NCI-H2171 (cell line): ENCODE measurements at places on chromosomes 7 and 10.
A peak's percentile ranks its signal among the peaks of the same experiment; 100 is the strongest.

GRCh38 chr10:128068398-128069285 is 57.6 kb downstream of the MKI67 start:
- DNase-seq, result no peak

- DNase-seq, result no peak
Observed at GRCh38 chr7:24752073-24752800, 5.0 kb downstream of the GSDME start.

GRCh38 chr7:116697761-116698160 is 25.8 kb downstream of the MET start:
- DNase-seq, result no peak

DNA sequence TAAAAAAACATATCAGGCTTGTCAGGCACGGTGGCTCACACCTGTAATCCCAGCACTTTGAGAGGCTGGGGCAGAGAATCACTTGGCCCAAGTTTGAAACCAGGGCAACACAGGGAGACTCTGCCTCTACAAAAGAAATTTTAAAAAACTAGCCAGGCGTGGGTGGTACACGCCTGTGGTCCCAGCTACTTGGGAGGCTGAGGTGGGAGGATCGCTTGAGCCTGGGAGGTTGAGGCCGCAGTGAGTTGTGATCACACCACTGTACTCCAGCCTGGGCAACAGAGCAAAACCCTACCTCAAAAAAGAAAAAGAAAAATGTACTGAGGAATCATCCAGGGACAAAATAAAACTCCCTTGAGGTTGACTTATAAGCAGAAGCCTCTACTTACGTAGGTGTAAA is 149.9 kb upstream of the KLF14 start:
- no peak for DNase-seq

DNA sequence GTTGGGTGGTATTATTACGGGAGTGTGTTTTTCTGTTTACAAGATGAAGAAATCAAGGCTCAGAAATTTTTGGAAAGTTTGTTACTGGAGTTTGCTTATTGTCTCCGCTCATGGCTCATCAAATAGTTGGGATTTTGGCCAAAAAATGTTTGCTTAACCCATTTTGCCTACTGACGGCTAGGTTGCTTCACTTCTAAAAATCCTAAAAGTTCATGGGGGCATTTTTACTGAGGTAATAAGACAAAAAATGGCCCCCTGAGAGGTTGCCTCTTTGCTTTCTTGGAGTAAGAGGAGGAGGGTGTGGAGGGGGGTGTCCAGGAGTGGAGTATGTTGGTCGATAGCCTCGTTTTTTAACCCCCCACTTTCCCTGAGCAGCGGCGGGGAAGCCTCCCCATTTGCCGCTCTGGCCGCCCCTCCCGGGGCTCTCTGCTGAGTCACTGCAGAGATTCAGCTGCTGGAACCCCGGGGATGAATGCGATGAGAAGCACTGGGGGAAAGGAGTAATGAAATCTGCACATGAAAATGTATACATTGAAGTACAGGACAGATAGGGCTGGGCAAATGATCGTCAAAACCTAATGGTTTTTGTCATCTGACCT is 1.5 kb downstream of the MEST start:
- DNase-seq, result no peak

GRCh38 chr10:3783316-3783681 is 1.7 kb downstream of the KLF6 start:
- no peak for DNase-seq

DNA sequence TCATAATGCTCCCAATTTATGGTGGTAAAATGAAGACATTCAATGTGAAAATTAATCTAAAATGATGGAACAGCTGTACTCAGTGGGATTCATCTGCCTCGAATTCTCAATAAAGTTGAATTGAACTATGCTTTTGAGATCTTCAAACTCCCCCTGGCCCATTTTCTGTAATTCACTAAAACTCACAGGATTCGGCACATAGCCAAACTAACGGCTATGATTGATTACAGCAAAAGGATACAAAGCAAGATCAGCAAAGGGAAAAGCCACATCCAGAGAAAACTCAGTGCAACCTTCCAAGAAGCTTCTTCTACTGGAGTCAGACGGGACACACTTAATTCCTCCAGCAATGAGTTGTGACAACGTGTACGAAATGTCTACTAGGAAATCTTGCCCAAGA is 307.5 kb downstream of the CNTNAP2 start:
- no peak for DNase-seq

DNA sequence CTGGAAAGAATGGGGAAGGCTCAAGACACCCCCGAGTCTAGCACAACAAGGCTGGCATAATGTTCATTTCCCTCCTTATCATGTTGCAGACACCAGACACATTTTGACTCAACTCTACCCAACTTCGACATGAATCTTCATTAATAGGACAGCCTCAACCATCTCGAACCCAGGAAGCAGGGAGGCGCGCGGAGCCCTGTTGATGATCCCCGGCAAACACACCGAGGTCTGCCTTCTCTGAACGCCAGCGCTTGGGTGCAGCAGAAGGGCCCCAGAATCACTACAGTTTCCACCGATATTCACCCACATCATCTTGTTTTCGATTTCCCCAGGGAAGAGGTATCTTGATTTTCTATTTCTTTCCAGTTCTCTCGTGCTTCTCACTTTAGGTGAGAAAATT is 563.6 kb downstream of the TCERG1L start:
- no peak for DNase-seq

GRCh38 chr7:151736403-151736909 is 140.5 kb downstream of the PRKAG2 start:
- peak; percentile 80 for DNase-seq
